NCI-H226 (cell line): ENCODE measurements at places on chromosomes 4 and X.

GRCh38 chr4:168480931-168481611, 779 bp upstream of the DDX60L start:
- DNase-seq: peak; percentile 73

DNA sequence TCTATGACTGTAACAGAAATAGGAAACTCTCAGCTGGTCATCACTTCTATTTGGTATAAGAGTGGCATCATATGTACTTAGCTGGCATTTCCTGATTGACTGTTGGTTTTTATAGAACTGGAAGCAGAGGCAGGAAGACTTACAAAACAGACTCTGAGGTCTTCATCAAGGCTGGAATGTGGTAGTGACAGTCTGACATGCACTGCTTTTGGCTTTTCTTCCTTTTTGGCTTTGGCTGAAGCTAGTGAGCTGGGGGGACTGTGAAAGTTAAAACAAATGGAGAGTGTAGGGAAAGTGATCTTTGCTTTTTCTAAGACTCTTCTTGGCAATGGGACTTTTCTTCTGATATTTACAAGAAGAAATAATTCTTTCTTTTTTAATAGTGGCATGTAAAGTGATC, 121.1 kb upstream of the SLC4A4 start:
- no peak for DNase-seq

DNA sequence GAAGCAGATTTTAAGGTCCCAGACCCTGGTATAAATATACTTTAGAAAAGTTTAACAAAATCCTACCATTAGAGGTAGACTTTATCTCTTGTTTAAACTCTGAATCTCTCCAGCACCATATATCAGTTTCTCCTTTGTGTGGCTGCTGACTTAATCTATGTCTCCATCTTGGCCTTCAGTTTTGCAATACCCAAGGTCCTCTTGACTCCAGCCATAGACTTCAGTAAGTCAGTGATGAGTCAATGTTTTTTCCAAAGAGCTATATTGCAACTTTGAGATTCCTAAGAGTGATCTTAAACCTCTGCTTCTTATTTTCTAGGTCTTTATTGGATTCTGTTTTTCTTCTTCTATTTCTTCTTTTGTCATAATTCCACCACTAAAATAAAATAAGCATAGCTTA, 50.8 kb upstream of the ADGRL3 start:
- DNase-seq: peak; percentile 55

DNA sequence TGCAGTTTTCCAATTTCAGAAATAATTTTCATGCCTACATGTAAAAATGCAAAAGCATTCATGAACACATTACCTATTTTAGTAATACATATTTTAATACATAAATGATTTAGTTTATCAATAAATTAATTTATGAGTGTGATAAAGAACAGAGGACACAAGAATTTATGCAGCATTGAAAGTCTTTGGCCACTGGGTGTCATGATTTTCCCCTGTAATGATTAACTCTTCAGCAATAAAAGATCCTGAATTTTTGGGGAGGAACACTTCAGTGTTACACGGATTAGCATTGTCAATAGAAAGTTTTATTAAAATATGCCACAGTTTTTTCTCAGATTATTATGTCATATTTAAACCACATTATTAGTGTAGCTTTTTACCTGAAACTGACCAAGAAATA, 8.6 kb upstream of the VCX2 start:
- no peak for DNase-seq

- no peak for DNase-seq
Measured at GRCh38 chr4:187910741-187911140, 84.8 kb upstream of the ZFP42 start.

- no peak for DNase-seq
Measured at GRCh38 chrX:107712231-107713202, 63.1 kb downstream of the TSC22D3 start.

DNA sequence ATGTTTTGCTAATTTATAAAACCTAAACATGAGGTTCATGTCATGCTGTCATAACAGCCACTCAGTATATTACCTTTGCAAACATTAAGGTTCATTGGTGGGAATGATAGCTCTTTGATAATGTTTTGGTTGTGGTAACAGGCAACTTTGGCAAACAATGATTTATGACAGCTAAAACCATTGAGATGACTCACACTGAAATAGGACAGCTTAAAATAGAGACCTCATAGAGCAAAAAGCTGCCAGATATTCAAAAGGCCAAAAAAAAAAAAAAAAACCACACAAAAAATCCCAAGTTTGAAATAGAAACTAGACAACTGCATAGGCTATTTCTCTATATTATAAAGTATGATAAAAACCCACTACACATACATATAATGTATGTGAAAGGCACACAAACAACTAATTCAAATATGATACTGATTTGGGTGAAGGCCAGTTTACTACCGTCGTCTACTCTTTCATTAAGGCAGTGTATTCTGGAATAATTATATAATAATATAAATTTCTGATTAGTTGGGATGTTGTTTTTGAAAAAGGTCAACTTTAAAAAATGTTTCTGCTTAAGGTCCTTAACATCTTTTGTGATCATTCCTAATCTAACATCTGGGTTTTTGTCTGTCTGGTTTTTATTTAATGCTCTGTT, 646.0 kb upstream of the PITX2 start:
- peak; percentile 20 for DNase-seq

GRCh38 chr4:145792429-145792828, 112.5 kb downstream of the C4orf51 start:
- no peak for DNase-seq

- DNase-seq: no peak
Measured at GRCh38 chr4:91302120-91302519, 1001.6 kb upstream of the GRID2 start.

DNA sequence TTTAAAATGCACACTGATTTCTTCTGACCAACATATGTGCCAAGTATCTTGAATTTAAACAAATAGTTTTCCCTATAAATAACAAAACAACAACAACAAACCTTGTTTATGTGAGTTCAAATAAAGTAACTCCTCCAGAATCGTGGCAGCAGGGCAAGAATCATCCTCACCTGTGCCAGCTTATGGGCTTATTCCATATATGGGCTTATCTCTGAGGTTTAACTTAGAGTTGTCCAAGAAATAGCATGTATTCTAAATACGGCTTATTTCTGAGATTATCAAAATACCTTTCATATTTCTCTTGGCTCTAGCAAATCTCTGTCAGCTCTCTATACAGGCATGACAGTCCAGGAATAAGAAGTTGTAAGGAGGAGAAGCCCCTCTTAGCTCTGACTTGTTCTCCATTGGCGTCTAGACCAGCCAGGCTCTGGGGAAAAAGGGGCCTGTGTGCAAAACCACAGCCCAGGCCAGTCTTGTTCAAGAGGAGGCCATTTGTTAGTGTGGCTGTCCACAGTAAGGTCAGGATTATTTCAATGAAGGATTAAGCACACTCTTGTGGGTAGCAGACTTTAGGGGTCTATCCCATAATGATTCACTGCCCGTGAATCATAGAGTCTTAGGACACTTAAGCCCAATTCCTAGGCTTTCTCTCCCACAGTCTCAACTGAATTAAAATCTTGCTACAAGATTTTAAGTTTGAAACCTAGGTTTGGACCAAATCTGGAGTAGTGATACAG, 63.2 kb downstream of the FRAS1 start:
- no peak for DNase-seq

GRCh38 chrX:43504394-43504793, 151.7 kb upstream of the MAOA start:
- peak; percentile 6 for DNase-seq

DNA sequence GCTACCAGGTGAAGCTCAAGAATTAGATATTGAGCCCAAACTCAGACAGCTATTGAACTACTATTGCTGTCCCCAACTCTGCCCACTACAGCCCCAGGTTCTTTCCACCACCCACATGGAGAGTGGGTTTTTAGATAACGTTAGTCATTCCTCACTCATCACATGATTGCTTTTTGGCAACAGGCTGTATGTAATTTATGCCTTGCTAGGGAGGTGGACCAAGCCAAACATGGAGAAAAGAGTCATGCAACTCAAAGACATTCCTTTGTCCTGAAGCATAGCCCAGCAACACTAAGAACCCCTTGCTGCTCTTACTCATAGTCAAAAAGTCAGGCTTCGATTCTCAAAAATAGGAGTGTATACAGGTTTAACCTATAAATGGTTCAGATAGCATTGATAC, 275.9 kb upstream of the VCX3A start:
- DNase-seq: no peak

GRCh38 chrX:129449148-129449547, 74.1 kb downstream of the SMARCA1 start:
- no peak for DNase-seq

DNA sequence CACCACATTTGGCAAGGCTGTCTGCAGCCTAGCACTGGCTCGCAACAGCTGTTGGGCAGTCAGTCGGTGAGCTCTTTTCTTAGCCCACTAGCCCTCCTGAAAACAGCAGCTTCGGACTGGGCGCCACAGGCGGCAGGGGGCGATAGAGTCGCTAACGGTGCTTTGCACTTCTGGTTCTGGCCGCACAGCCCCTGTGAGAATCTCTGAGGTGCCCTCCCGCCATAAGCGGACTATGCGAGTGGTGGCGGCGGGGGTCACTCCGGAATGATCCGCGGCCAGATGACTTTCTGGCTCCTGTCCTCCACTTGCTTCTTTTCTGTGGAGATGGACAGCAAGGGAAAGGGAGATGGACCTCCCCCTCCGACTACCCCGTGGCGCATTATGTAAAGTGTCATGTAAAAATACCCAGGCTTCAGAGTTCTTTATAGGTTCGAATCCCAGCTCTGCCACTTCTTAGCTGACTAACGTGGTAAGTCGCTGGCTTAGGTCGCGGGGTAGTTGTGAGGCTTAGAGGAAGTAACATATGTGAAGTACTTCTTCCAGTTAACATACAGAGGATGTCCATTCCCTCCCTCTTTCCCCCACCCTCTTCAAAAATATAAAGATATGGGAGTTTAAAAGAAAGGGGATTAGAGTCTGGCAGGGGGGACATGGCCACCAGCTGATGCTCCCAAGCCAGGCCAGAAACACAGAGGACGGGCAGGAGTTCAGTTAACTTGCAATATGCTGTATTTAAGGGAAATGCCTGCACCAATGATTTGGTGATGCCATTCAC, 11.0 kb downstream of the ARHGAP36 start:
- DNase-seq: no peak

- DNase-seq: no peak
Measured at GRCh38 chrX:154094833-154095232, 2.7 kb downstream of the MECP2 start.

GRCh38 chrX:68832516-68833447, 4.0 kb downstream of the EFNB1 start:
- DNase-seq: no peak

GRCh38 chr4:110271986-110272385, 73.6 kb upstream of the ELOVL6 start:
- DNase-seq: no peak

DNA sequence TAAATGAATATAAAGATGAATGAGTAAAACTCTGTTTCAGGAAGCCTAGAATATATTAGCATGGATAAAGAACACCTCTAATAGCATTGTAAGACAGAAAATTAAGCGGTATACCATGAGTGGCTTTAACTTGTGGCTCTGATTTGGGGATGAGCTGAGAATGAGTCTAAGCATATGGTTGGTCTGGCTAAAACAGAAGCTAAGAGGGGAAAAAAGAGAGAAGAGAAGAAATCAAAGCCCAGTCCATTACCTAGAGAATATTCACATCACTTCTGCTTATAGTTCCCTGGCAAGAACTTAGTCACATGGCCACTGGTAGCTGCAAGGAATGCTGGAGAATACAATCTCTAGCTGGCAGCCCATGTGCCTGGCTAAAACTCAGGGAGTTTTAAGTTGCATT, 414.5 kb downstream of the PRDM5 start:
- DNase-seq: no peak

DNA sequence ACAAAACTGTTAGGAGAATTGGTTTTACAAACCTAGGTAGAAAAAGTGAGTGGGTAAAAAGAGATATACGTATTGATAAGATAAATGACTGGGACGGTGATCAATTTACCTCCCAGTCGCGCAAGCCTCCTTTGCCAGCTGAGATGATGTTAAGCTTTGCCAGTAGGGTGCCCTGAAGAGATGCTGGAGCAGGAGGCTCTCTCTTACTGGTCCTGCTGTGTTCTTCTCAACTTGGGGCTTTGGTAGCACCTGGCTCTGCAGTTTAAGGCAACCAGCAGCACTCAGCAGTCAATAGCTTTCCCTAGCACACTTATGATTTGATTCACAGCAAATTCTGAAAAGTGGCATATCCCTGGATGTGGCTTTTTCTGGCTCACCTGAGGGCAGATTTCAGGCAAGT, 1461.7 kb downstream of the ADGRL3 start:
- no peak for DNase-seq

- DNase-seq: no peak
Measured at GRCh38 chr4:38905652-38906385, 38.2 kb downstream of the FAM114A1 start.

- no peak for DNase-seq
Measured at GRCh38 chrX:84924624-84925023, 79.1 kb upstream of the APOOL start.

- no peak for DNase-seq
Measured at GRCh38 chr4:7701866-7702649, 237.6 kb downstream of the AFAP1 start.

- peak; percentile 17 for DNase-seq
Measured at GRCh38 chrX:47311932-47312774, 58.2 kb upstream of the ZNF157 start.

GRCh38 chrX:63784902-63785707, at the start of gene ARHGEF9:
TSS of gene ARHGEF9 (minus strand) at chrX:63785214. CDS start at chrX:63785145, 69 bp downstream.
- DNase-seq: no peak

GRCh38 chr4:26148927-26149326, 171.9 kb upstream of the RBPJ start:
- DNase-seq: no peak

DNA sequence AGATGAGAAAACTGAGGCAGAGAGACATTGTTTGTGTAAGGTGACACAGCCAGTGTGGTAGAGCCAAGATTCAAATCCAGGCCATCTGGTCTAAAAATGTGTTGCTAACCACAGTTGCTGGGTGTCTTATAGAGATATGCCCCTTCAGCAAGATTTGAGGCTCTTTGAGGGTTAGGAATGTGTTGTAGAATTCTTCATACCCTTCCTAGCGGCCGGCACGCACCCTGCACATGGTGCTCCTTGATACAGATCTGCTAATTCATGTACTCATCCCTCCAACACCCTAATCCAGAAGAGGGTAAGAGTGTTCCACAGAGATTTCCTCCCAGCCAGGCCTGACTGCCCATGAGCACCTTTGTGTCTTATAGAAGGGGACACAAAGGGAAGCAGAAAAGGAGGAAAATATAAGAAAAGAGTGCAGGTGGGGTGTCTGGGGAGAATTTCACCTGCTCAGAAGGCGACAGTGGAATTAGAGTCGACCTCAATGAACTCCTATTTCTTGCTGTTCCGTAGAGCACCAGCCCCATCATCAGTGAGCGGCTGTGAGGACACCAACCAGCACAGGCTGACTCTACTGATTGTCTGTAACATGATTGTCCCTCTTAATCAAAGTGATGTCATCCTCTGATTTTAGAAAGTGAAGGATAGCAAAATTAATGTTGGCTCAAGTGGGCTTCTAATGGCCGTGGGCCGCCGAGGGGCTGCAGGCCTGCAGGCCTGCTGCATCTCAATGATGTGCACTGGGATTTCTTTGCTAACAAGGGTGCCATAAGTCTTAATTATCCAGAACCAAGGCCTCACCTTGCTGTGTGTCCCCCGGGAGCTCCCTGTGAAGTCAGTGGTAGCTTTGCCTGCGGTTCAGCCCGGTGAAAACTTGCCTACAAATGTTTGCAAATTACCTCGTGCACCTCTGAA, 24.2 kb upstream of the SMIM20 start:
- DNase-seq: no peak

GRCh38 chrX:72540318-72540717, 32.3 kb downstream of the HDAC8 start:
- DNase-seq: no peak
